ENCODE measurements at places on chromosomes 16 and 17. TPM values are rescaled to one million over a fixed set of nuclear protein-coding genes. Genes with fewer than 3 reads are reported as not detected.

The EXOC3L1 gene
- not detected for total RNA-seq

The NFE2L1 gene
- total RNA-seq = 420 TPM

The KRT23 gene
- total RNA-seq = not detected

The PRKAR1A gene
- total RNA-seq = 323 TPM

The SNF8 gene
- total RNA-seq = 101 TPM

The FHOD1 gene
- total RNA-seq = 7.0 TPM

The CFAP97D1 gene
- total RNA-seq = not detected

The LITAFD gene
- total RNA-seq = not detected

The SCN4A gene
- not detected for total RNA-seq

The GJC1 gene
- 39.9 TPM for total RNA-seq

The TLCD3B gene
- total RNA-seq = 0.43 TPM

The KCNG4 gene
- not detected for total RNA-seq

The CFAP119 gene
- total RNA-seq = 4.9 TPM

The DPEP2 gene
- total RNA-seq = not detected

The TP53TG3C gene
- total RNA-seq = 0.29 TPM

The COL1A1 gene
- total RNA-seq = 2,368 TPM

The NOL3 gene
- 13.6 TPM for total RNA-seq

The KRTAP2-1 gene
- not detected for total RNA-seq

The KRTAP29-1 gene
- not detected for total RNA-seq

The SMIM22 gene
- total RNA-seq = not detected

The FOXN1 gene
- not detected for total RNA-seq

The TMEM204 gene
- 9.6 TPM for total RNA-seq

The CD2BP2 gene
- total RNA-seq = 39.5 TPM

The CDRT4 gene
- total RNA-seq = 4.8 TPM

The TMEM238L gene
- total RNA-seq = not detected

The RPL38 gene
- 339 TPM for total RNA-seq

The PRSS21 gene
- not detected for total RNA-seq

The KRT12 gene
- total RNA-seq = 0.43 TPM

The CSH1 gene
- not detected for total RNA-seq

The ACSM5 gene
- total RNA-seq = not detected

The DBF4B gene
- total RNA-seq = 2.4 TPM

The PYY gene
- total RNA-seq = not detected

The OR4D2 gene
- total RNA-seq = not detected

The RNF222 gene
- total RNA-seq = not detected

The SNN gene
- total RNA-seq = 8.3 TPM

The KRTAP1-5 gene
- 14.2 TPM for total RNA-seq

The RAMP2 gene
- total RNA-seq = not detected

The SLFN14 gene
- not detected for total RNA-seq

The GCSH gene
- 12.9 TPM for total RNA-seq

The NOG gene
- total RNA-seq = 3.0 TPM

The QRICH2 gene
- total RNA-seq = 3.4 TPM

The SEPTIN12 gene
- total RNA-seq = not detected

The RNF227 gene
- total RNA-seq = 6.2 TPM
